Thoracic aorta (tissue), 2 donors: ENCODE measurements at places on chromosomes 6 and 20.

GRCh38 chr6:24032896-24033688, 92.9 kb upstream of the NRSN1 start:
- no peak for DNase-seq

- no peak for DNase-seq
These were observed 141.2 kb downstream of the BMP2 start for GRCh38 chr20:6908673-6909072.

- no peak for DNase-seq
These were observed 78.9 kb upstream of the TMEM181 start for GRCh38 chr6:158480989-158481388.

- no peak for DNase-seq
These were observed 85.3 kb downstream of the ZDHHC14 start for GRCh38 chr6:157466342-157466648.

DNA sequence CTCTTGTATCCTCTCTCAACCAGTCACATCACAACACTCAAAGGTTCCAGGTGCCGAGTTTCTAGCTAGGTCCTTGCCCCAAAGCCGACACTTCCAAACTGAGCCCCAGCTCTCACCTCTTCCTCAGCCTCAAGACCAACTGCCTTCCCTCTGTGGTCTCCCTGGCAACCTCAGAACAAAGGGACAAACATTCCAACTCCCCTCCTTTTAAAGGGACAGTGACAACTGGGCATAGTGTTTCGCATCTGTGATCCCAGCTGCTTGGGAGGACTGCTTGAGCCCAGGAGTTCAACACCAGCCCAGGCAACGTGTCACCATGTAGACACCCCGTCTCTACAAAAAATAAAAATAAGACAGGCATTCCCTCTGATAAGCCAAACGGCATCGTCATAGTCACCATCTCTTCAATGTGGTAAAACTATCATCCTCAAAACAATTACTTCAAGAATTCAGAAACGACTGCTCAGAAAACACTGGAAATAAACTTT, 11.3 kb downstream of the DIDO1 start:
- no peak for DNase-seq

GRCh38 chr6:39353698-39354315, 31.3 kb upstream of the KCNK16 start:
- DNase-seq = no peak

GRCh38 chr6:106739387-106739786, 110.0 kb downstream of the QRSL1 start:
- peak; percentile 53 for DNase-seq
